ENCODE measurements at places on chromosomes 4 and X.

GRCh38 chr4:165288226-165288625, 39.2 kb upstream of the MSMO1 start:
- DNase-seq, result no peak

- no peak for DNase-seq
Observed at GRCh38 chr4:52894443-52894842, 32.3 kb downstream of the RASL11B start.

- DNase-seq, result no peak
Observed at GRCh38 chrX:97399400-97399799, 515.7 kb downstream of the RPA4 start.

- no peak for DNase-seq
Observed at GRCh38 chr4:26260571-26260970, 60.2 kb upstream of the RBPJ start.

- no peak for DNase-seq
Observed at GRCh38 chr4:179536694-179537093, 2094.5 kb upstream of the AGA start.

DNA sequence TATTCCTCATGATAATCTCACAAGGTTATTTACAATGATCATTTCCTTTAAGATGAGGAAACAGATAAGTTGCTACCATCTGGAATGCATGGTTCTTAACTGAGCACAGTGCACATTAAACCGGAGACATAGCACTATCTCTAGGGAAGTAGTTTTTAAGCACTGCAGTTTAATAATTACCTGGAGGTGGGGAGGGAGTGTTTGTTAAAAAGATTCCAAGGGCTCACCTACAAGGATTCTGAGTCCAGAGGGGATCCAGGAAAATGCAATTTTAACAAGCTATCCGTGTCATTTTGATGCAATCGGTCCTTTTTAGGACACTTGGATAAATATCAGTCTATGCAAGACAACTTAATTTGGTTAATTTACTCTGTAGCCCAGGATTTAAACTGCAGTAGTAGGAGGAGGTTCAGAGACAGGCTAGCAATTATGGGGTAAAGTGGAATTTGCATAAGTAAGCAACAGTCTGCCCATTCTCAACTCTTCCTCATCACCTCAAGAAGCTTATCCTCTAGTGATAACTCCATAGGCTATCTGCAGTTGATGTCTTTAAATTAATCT, 2.8 kb upstream of the PDLIM5 start:
- no peak for DNase-seq

GRCh38 chr4:2436301-2436700, 17.5 kb downstream of the CFAP99 start:
- no peak for DNase-seq

- no peak for DNase-seq
Observed at GRCh38 chr4:84145176-84145575, 353.9 kb downstream of the NKX6-1 start.

- DNase-seq, result no peak
Observed at GRCh38 chrX:42797651-42798269, 19.8 kb upstream of the PPP1R2C start.

GRCh38 chr4:55237839-55238238, 108.2 kb upstream of the SRD5A3 start:
- DNase-seq, result no peak

DNA sequence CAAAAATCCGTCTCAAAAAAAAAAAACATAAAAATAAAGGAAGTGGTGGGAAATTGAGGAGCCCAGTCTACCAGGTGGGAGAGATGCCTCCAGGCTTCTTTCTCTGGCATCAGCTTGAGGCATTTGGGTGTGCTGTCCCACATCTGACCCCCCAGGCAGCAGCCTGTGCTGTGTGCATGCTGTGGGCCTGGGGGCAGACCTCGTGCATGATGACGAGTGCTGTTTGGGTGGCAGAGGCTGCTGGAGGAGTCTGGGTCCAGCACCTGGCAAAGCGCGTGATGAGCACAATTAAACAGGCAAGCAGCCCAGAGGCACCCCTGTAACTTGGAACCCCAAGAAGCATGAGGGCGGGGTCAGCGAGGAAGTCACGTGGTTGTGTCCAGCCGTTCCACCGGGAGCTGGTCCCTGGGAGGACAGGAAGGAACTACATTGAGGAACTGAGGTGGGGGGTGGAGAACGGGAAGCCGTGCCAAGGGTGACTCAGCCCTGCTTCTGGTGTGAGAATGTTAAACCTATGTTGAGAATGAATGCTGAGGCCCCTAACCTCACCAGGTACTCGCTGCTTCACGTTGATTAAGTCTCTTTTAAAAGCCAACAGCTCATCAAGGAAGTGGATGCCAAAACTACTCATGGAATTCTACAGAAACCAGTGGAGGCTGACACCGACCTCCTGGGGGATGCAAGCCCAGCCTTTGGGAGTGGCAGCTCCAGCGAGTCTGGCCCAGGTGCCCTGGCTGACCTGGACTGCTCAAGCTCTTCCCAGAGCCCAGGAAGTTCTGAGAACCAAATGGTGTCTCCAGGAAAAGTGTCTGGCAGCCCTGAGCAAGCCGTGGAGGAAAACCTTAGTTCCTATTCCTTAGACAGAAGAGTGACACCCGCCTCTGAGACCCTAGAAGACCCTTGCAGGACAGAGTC, 6.1 kb downstream of the TACC3 start:
- no peak for DNase-seq

DNA sequence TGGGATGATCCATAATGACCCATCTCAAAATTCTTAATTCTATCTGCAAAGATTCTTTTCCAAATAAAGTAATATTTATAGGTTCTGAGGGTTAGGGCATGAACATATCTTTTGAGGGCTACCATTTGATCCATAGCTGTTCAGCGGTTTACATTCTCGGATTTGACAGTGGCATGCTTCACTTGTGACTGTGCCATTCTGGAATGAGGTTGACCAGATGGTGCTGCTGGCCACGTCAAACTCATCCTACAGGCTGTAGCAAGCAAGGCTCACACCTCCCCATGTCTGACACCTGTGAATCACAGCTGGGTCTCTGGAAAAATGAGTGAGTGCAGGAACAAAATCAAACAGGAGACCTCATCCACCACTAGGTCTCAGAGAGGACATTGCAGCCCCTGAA, 280.5 kb downstream of the DHRSX start:
- no peak for DNase-seq

GRCh38 chrX:13078739-13079444, 34.5 kb upstream of the FAM9C start:
- no peak for DNase-seq

DNA sequence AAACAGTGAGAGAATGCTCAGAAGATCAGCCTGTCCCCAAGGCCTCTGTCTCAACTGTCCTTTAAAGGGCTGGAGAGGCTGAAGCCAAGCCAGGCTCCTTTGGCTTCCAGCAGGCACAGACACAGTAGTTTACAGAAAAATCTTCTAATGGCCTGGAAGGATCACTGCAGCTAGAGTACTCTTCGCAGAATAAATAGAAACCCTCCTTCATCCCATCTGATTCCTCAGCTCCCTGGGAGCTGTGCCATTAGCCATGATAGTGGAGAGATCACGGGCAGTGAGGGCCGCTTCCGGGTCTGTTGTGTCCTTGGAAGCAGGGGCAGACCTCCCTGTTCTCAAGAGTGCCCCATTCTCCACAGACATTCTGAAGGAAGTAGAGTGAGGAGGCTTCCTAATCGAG, 63.1 kb downstream of the CCNI start:
- no peak for DNase-seq

- DNase-seq, result no peak
Observed at GRCh38 chr4:157996061-157997028, 176.5 kb downstream of the GASK1B start.

- no peak for DNase-seq
Observed at GRCh38 chr4:80393246-80393969, 57.9 kb downstream of the CFAP299 start.

- DNase-seq, result no peak
Observed at GRCh38 chr4:109665783-109666485, 37.3 kb downstream of the CASP6 start.

GRCh38 chr4:186260504-186261448, 5.2 kb upstream of the F11 start:
- no peak for DNase-seq

- no peak for DNase-seq
Observed at GRCh38 chr4:38332699-38333098, 331.3 kb upstream of the KLF3 start.

DNA sequence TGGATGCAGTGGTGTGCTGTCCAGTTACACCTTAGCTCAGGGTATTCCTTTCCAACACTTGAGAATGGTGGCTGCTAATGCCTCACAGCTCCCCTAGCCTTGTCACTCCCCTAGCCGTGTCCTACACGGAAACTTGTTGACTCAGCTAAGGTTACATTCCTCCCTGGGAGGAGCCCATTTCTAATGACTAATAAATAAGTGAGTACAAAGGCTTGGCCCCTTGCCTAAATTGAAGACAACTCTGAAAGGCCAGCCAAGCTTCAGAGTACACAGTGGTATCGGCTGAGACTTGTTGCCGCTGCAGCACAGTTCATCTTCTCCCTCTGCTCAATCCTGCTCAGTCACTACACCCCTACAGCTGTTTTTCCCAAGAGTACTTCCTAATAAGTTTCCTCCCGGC, 21.2 kb upstream of the SLC25A31 start:
- no peak for DNase-seq

GRCh38 chrX:100297728-100298127, 112.3 kb downstream of the PCDH19 start:
- no peak for DNase-seq

DNA sequence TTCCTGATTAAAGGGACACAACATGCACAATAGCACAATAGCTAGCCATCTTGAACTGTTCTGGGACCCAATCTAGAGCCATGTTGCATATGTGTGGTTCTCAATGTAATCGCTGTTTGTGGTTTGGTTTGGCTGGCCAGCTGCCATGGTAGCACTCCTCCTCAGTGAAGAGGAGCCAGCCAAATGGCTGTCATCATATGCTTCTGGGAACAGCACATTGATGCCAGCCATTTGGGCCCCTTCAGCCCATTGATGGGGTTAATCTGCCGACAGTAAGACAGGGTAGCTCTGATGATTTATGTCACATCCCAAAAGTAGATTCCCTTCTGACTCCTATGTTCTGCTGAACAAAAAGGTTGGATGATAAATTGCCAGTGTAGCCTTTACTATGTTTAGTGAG, 48.5 kb downstream of the AWAT2 start:
- DNase-seq, result no peak
